GM12891 (cell line): ENCODE measurements at places on chromosomes 7 and 10.

DNA sequence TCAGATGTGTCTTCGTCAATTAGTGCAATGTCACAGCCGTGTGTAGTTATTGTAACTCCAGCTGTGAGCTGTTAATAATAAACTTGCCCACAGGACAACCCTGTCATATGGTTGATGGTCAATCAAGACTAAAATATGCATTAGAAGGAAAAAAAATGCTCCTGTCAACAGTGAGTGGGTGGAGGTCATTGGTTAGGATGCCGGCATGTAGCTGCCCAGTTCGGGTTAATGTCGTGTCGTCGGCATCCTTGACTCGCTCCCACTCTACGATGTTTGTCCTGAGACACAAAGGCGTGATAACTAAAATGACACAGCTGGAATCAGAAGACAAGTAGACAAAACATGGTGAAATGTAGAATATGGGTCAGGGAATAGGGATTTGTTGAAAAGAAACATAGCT lies 442.8 kb upstream of the NPVF start:
- no peak for DNase-seq

- DNase-seq = no peak
These were observed 302.6 kb downstream of the CALN1 start for GRCh38 chr7:72109566-72109965.

DNA sequence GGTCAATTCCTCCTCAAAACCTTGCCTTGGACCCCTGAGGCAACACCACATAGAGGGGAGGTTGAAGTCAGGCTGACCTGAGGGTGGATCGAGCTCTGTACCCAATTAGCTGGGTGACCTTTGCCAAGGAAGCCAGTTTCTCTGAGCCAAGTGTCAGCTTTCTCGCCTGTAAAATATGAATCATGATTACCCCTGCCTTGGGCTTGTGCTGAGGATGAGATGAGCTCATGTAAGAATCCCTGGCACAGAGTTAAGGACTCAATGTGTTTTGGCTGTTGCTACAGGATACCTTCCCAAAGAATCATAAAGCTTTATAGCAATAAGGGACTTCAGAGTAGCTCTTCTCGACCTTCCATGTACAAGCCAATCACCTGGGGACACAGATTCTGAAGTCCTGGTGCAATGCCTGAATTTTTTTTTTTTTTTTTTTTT lies 43.5 kb upstream of the CACUL1 start:
- DNase-seq = no peak

DNA sequence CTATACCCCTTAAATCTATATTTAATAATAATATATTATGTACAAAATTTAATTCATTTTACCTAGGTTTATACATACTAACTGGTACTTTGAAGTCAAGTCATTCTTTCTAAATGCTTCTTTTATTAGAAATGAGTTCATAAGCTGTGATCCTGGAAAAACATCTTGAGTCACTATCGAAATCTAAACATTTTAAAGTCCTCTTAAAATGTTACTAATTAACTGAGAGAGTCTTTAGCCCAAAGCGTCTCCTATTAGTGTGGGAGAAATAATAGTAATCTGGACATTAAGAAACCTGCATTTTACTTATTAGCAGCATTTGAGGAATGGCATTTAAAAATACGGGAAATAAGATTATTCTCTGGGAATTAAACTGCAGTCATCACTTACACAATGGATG lies 142.7 kb downstream of the CTNNA3 start:
- no peak for DNase-seq

GRCh38 chr10:88810196-88810961 lies 7.8 kb downstream of the LIPM start:
- no peak for DNase-seq

DNA sequence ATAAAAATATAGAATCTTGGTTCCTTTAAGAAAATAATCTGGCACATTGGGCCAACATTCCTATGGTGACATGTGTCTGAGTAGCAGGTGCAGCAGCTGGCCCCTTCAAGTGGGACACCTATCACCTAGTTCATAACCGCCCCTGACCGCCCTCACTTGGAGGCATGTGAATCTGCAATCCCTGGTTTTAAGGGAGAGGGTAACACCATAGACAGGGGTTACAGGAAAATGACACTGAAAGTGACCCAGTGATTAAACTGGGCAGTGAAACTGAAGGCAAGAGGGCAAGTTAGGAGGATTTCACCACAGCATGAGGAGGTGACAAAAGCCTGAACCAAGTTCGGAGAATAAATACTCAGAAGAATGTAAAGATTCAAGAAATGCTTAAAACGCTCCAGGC lies 1.1 kb downstream of the RSU1 start:
- DNase-seq = no peak

DNA sequence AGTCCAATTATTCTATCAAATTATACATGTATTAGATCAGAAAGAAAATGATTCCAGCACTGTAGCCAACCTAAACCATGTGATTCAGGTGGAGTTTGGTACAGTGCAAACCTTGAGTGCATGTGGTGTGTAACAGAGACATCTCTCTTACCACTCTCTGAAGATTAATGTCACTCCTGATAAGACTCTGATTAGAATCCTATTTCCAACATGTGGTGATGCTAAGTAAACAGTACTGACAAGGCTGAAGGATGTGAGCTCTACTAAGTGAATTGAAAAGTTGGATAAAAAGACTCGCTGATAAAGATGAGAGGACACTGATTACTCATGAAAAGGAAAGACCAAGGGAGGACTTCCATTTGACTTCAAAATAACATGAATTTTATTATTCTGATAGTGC lies 232.0 kb downstream of the SDK1 start:
- DNase-seq = no peak

DNA sequence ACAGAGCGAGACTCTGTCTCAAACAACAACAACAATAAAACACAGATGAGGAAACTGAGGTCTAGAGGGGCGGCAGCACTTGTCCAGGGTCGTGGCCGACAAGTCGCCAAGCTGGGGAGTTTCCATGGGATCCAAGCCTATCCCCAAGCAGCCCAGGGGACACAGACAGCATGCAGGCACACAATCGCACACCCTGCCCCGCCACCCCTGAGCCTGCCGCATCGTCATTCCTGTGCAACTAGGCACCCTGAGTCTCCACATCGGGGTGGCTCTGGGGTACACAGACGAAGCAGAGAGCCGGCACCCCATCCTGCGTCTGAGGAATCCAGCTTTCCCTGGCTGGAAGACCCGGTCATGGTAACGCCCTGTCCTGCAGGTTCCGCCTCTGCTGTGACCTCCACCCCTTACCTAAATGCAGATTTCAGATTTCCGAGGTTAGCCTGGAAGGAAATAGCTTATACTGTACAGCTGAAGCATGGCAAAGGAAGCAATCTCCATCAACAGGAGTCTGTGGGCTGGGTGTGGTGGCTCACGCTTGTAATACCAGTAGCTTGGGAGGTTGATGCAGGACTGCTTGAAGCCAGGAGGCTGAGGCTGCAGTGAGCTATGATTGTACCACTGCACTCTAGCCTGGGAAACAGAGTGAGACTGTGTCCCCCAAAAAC lies 136.1 kb upstream of the TNRC18 start:
- DNase-seq = no peak

DNA sequence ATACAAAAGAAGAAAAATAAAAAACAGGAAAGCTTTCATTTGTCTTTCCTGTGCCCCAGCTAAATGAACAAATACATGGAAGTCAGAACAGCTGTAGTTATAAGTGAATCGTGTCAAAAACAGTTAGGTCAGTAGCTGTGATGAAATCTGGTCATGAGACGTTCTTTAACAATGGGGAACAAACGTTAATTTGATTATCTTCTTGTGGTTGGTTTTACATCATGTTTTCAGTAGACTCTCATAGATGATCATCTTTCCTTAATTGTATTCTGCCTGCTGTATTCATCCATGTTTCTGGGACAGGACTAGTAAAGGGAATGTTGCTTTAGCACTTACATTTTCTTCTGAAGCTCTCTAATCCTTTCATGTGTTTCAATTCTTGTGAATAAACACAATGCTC lies 97.0 kb downstream of the PCLO start:
- DNase-seq = no peak

GRCh38 chr7:116439841-116440549 lies 59.5 kb upstream of the CAV2 start:
- DNase-seq = no peak

DNA sequence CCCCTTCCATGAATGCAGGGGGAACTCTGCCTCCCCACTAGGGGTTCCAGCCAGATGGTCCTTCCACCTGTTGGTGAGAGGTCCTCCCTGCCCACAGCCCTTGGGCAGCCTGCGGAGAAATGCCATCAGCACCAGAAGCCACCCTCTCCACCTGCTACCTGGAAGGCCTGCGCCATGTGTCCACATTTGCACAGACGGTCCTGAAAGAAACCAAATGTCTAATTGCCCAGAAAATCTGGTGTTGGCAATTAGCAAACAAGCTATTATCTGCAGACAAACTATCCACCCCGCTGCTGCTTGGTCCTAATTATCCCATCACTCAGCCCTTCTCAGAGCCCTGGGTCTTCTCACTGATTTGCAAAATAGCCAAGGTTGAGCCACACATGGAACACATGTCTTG lies 32.3 kb downstream of the HSPA12A start:
- DNase-seq = no peak

DNA sequence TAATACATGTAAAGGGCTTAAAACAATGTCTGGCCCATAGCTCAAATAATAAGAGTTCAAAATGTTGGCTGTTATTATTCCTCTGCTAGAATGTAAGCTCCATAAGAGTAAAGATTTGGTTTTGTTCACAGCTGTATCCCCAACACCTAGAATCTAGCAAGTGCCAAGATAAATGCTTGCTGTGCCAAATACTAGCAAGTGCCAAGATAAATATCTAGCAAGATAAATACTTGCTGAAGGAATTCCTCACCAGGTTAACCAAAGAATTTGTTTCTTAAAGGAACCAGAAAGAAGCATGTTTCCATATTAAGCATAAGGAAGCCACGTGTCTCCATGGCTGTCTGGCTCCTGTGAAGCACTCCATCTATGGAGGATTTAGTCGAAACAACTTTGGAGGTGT lies 235.2 kb upstream of the SP4 start:
- DNase-seq = no peak
